Esophagus squamous epithelium (tissue), 5 donors: ENCODE measurements at places on chromosomes 3 and 15.

- H3K36me3 ChIP-seq, result no peaks in the 10 kb centered on the region
- H3K4me1 ChIP-seq, result no peaks in the 10 kb centered on the region
- no peak for DNase-seq
- H3K27me3 ChIP-seq, result no peaks in the 10 kb centered on the region
- no peak overlapping the region for H3K4me3 ChIP-seq
Measured at GRCh38 chr15:65926899-65927298, 57.6 kb downstream of the RAB11A start.

DNA sequence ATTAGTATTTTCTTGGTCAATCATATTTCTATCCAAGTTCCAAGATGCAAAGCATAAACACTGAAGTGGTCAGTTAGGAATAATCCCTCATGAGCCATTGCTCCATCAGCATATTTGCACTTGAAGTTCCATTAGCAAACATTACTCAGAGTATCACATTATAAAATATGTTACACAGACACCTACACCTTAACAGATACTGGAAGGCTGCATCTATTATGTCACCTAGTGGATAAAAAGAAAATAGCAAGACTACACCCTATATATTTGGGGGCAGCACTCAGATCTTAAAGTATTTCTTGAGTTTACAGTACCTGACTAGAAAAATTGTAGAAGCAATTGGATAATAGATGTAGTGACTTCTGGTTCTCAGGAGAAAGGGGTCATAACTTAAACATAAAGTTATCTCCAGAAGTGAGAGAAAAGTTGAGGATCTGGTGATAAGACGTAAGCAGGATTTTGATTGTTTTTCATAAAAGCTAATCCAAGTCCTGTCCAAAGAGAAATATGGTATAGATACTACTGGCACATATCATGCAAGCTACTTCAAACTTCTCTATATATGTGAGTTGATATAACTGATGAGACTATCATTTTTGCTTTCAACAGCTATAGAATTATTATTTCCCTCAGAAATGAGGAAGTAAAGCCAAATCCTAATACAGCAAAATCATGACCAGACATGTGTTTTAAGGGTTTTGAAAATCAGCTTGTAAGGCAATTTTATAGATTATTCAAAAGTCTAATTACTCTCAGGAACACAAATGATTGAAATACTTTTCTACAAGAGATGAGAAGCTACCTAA, 422.2 kb downstream of the GBE1 start:
- no peak for DNase-seq
- H3K4me1 ChIP-seq, result no peaks in the 10 kb centered on the region
- no peak overlapping the region for H3K27ac ChIP-seq
- no peak overlapping the region for H3K4me3 ChIP-seq

GRCh38 chr15:64905119-64905831, 6.4 kb upstream of the ANKDD1A start:
- H3K4me3 ChIP-seq, result peak overlapping the region; percentile 35
- no peaks in the 10 kb centered on the region for H3K27me3 ChIP-seq
- no peaks in the 10 kb centered on the region for H3K36me3 ChIP-seq
- peak; percentile 24 for DNase-seq
- H3K4me1 ChIP-seq, result no peaks in the 10 kb centered on the region

DNA sequence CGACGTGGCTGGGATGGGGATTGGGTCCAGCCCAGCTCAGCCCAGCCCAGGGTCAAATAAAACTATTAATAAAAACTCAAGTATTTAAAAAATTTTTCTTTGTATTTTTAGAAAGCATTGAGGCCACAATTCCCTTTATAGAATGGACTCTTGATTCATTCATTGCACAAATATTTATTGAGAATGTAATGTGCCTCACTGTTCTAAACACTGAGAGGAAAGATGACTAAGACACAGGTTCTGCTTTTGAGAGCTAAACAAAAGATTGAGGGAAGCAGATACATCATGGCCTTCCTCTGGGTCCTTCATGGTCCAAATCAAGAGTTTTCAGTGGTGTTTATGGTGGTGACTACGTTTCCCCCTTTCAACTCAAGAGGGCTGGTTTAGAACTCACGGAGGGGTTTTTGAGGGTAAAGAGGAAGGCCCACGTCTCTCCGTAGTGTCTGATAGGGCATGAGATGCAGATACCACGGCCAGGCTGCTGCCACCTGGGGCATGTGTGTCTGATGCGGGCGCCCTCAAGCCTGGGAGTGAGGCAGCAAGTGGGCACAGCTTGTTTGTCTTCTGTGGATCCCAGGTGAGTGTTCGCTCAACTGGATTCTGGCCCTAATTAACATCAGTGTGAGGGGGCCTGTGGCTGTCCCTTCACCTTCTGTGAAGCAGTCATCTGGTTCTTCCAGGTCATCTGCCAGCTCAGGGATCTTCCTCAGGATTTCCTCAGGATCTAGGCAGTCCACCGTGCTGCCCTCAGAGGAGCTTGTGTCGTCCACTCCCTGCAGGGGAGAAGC, 73.5 kb upstream of the SCN5A start:
- no peak overlapping the region for H3K27ac ChIP-seq
- no peak for DNase-seq
- H3K4me3 ChIP-seq, result no peak overlapping the region
- H3K4me1 ChIP-seq, result no peaks in the 10 kb centered on the region

- DNase-seq, result no peak
- no peak overlapping the region for H3K4me3 ChIP-seq
- H3K4me1 ChIP-seq, result no peaks in the 10 kb centered on the region
Measured at GRCh38 chr3:60268123-60268522, 983.1 kb downstream of the FHIT start.

DNA sequence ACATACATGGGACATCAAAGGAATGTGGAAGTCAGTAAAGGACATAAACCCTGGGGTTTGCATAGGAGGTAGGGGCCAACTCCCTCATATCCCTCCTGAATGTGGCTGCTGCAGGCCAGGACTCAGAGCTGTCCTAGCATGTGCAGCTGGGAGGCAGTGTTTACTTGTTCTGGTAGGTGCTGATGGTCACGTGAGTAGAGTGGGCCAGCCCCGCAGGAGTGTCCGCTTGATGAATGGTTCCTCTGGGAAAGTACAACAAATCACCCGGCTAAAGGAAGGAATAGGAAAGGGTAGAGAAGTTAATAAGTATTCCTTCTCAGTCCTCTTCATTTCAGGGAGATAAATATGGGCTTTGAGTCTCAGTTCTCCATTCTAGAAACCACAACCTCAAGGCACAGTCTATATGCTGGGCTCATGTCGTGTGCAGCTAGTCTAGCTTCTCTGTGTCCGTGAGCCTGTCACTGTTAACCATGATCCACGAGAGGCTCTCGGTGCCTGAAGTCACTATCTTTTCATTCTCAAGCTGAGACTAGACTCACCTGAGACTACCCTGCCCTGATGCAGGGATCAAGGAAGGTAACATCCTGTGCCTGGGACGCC, 17.9 kb downstream of the RIOX2 start:
- DNase-seq, result no peak
- H3K27me3 ChIP-seq, result no peaks in the 10 kb centered on the region
- H3K27ac ChIP-seq, result no peak overlapping the region
- H3K36me3 ChIP-seq, result peaks cover 93% of the 10 kb centered on the region

- H3K4me3 ChIP-seq, result no peak overlapping the region
- H3K27me3 ChIP-seq, result no peaks in the 10 kb centered on the region
- H3K4me1 ChIP-seq, result no peaks in the 10 kb centered on the region
- no peaks in the 10 kb centered on the region for H3K36me3 ChIP-seq
Measured at GRCh38 chr15:23446215-23447106, 582 bp downstream of the GOLGA6L2 start.

DNA sequence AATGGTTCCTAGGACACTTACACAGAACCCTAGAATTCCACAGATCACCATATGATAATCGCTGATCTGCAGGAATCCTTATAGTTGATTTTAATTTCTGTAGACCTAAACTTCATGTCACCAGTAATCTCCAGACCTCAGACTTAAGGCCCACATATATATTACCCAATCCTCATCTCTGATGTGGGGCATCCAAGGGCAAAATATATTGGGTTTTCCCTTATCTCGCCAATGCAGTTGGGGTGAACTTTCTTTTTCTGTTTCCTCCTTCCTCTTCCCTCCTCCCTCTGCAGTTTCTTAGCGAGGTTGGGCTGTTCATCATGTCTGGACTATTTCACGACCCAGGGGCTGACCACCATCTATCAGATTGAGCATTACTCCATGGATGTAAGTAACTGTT, 230.2 kb downstream of the P3H2 start:
- H3K4me3 ChIP-seq, result no peak overlapping the region
- no peaks in the 10 kb centered on the region for H3K4me1 ChIP-seq
- no peaks in the 10 kb centered on the region for H3K36me3 ChIP-seq
- H3K27me3 ChIP-seq, result no peaks in the 10 kb centered on the region

GRCh38 chr15:69757186-69757585, 304.6 kb downstream of the RPLP1 start:
- no peaks in the 10 kb centered on the region for H3K36me3 ChIP-seq
- H3K4me3 ChIP-seq, result no peak overlapping the region
- H3K27ac ChIP-seq, result no peak overlapping the region
- no peaks in the 10 kb centered on the region for H3K27me3 ChIP-seq
- no peaks in the 10 kb centered on the region for H3K4me1 ChIP-seq

- no peak for DNase-seq
- no peak overlapping the region for H3K27ac ChIP-seq
- no peaks in the 10 kb centered on the region for H3K4me1 ChIP-seq
- H3K27me3 ChIP-seq, result no peaks in the 10 kb centered on the region
Measured at GRCh38 chr15:31497838-31498237, 171.2 kb downstream of the KLF13 start.

GRCh38 chr3:142818651-142819050, 70.2 kb downstream of the PCOLCE2 start:
- H3K4me1 ChIP-seq, result no peaks in the 10 kb centered on the region
- no peak overlapping the region for H3K4me3 ChIP-seq
- no peak overlapping the region for H3K27ac ChIP-seq
- no peaks in the 10 kb centered on the region for H3K27me3 ChIP-seq
- DNase-seq, result no peak

DNA sequence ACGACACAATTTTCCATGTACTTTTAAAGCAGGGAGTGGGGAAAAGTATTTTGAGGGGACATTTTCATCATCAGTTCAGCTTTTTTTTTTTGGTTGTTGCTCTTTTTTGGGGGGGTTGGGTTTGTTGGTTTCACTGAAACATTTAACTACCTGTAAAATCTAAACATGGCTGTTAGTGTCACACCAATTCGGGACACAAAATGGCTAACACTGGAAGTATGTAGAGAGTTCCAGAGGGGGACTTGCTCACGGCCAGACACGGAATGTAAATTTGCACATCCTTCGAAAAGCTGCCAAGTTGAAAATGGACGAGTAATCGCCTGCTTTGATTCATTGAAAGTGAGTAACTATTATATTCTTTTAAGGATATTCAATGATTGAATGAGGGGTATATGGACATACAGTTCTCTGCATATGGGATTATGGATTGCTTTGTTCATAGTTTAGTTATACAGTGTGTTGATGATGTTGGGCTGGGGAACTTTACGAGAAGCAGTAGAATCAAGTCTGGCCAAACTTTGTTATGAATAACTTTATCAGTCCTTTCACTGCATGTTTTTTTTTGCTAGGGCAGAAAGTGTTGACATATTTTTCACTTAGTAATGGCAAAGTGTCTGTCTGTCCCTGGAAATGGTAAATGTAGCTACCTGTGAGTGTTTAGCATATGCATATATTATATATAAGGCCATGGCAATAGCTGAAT, 31.5 kb downstream of the MBNL1 start:
- peak overlapping the region; percentile 58 for H3K4me3 ChIP-seq
- no peak overlapping the region for H3K27ac ChIP-seq
- peaks cover 12% of the 10 kb centered on the region for H3K4me1 ChIP-seq
- H3K36me3 ChIP-seq, result peaks cover 13% of the 10 kb centered on the region
- no peaks in the 10 kb centered on the region for H3K27me3 ChIP-seq
- no peak for DNase-seq

DNA sequence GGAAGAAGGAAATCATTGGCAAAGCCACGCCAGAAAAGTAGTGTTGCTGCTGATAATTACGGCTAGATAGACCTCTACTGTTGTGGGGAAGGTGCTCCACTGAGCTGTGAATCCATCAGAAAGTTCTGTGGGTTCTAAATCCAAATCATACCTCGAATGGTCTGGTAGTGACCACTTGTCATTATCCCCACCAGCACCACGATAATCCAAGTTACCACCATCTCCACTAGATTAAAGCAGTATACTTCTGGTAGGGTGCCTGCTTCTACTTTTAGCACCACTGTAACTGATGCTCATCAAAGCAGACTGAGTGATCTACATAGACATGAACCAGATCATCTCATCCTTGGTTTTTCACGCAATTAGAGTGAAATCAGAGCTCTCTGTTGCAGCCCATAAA, 185.5 kb downstream of the FMN1 start:
- no peak overlapping the region for H3K27ac ChIP-seq
- peaks cover 22% of the 10 kb centered on the region for H3K4me1 ChIP-seq
- no peaks in the 10 kb centered on the region for H3K36me3 ChIP-seq
- no peaks in the 10 kb centered on the region for H3K27me3 ChIP-seq

DNA sequence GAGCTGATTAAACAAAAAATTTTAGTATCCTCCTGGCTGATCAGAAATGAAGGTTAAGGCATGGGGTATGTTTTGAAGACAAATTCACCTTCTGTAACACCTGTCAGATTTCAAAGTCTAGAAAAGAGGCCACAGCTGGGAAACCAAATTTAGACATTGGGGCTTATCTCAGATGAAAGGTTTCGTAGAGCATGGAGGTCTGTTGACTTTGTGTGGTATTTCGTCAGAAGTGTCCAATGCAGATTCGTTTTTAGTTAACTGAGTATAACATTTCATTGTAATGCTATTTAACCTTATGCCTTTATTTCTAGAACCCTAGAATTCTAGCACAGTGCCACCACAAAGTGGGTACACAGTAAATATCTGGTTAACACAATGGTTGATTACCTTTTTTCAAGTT, 61.7 kb downstream of the FNDC3B start:
- H3K36me3 ChIP-seq, result no peaks in the 10 kb centered on the region
- H3K4me1 ChIP-seq, result peaks cover 8% of the 10 kb centered on the region
- no peak for DNase-seq
- H3K4me3 ChIP-seq, result no peak overlapping the region
- no peak overlapping the region for H3K27ac ChIP-seq

GRCh38 chr3:157240408-157240807, 80.5 kb upstream of the CCNL1 start:
- no peaks in the 10 kb centered on the region for H3K27me3 ChIP-seq
- H3K4me1 ChIP-seq, result no peaks in the 10 kb centered on the region
- H3K36me3 ChIP-seq, result no peaks in the 10 kb centered on the region
- no peak overlapping the region for H3K4me3 ChIP-seq
- DNase-seq, result no peak
